ENCODE measurements at places on chromosomes 1 and 21.

DNA sequence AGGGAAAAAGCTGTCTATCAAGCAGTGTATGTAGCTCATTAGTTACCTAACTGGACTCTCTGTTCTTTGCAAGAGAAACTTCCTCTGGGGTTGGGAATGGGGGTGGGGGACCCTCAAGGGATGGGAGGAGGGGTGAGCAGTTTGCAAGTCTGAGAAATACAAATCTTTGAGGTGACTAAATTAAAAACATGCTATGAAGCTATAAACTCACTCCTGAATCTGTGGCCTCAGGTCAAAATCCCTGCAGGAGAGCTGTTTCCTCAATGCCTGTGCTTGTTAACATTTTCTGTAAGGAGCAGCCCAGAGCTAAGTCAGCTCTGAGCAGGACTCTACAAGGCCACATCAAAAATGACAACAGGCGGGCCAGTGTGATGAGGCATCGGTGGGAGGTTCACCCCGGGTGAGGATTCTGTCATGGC, 32.8 kb upstream of the PTPRC start:
- no peak for DNase-seq

DNA sequence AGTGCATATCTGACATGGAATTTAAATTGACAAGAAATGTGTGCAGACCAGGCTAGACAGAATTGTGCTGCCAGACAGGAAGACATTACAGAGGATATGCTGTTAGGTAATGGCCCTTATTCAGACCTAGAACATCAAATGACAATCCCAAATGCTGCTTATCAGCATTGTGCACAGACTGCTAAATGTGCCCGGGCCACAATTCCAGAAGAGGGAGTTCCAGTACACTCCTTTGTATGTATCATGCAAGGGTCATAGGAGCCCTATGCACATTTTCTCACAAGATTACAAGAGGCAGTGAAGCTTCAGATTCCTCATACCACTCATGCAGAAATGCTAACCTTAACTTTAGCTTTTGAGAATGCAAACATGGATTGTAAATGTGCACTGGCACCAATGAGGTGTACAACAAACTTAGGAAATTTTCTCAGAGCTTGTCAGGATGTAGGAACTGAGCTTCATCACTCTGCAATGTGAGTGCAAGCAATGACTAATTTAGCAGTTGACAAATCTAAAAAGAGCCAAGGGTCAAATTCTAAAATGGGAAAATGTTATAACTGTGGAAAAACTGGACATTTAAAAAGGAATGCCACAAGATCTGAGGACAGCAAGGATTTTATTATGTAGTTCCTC, 273.5 kb downstream of the COL11A1 start:
- DNase-seq, result no peak

DNA sequence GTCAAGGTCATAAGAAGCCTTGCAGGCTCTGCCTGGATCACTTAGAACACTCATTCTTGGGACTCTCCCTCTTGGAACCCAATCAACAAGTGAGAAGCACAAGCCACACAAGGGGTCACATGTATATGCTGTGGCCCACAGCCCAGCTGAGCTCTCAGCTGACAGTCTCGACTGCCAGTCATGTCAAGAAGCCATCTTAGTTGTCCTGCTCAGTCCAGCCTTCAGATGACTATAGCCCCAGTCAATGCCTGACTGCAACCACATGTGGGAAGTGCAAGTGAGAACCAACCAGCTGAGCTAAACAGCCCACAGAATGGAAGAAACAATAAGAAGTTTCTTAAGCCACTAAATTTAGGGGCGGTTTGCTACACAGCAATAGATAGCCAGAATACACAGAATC, 356.0 kb downstream of the KCNH1 start:
- DNase-seq, result no peak

- DNase-seq, result no peak
Measured at GRCh38 chr1:211951856-211952255, 83.5 kb downstream of the INTS7 start.

- no peak for DNase-seq
Measured at GRCh38 chr21:33414068-33414467, 10.9 kb downstream of the IFNGR2 start.

DNA sequence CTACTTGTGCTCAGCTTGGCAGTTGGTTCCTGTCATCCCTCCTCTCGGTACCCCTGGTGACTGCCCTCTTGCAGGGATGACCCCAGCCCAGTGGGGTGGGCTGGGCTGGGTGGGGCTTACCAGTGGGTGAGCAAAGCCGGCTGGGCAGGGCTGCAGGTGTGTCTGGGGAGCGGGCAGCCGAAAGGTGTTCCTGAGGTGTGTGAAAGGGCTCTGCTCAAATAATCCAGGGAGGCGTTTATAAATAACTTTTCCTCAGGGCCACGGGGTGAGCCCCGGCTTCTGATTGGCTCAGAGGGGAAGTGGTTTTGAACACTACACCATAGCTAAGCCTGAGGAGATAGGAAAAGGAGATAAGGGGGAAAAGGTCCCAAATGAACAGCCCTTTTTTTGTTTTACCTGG, at the start of gene SLC26A9:
Gene SLC26A9 (minus strand): TSS at position 212 of the 400 bp plus-strand sequence. CDS start 7,636 bp downstream, outside the sequence.
- DNase-seq, result no peak

GRCh38 chr1:91761295-91761721, 124.6 kb downstream of the TGFBR3 start:
- no peak for DNase-seq

GRCh38 chr1:95236784-95237575, 3.0 kb downstream of the RWDD3 start:
- no peak for DNase-seq

All from hematopoietic multipotent progenitor cell treated with erythropoietin and hydrocortisone succinate and interleukin-3 and kit ligand, for 15 days (in vitro differentiated cells).